ENCODE measurements at places on chromosomes 7 and 10.

DNA sequence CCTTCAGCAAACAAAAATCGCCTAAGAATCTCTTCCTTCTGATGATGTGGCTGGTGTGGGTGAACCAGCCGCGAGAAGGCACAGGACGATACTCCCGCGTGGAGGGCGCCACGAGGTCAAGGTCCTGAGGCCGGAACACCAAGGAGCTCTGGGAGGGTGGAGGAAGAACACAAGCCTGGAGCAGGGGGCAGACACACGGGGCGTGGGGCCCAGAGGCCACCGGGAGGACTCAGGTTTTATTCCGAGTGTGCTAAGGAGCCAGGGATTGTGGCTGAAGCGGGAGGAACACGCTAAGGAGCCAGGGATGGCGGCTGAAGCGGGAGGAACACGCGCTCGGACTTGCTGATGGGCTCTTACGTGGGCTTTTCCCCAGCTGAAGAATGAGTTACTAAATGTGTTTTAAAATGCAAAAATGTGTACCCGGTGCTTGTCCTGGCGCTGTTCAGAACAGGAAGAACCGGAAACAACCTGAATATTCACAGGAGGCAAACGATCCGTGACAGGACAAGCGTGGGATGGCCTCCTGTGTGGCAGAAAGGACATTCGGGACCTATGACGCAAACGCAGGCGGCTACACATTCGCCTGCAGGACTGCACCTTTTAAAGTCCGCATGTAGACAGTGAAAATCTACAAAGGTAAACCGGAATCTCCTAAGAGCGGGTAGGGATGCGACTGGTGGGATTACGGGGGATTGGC is 64.0 kb downstream of the MAD1L1 start:
- DNase-seq = no peak

DNA sequence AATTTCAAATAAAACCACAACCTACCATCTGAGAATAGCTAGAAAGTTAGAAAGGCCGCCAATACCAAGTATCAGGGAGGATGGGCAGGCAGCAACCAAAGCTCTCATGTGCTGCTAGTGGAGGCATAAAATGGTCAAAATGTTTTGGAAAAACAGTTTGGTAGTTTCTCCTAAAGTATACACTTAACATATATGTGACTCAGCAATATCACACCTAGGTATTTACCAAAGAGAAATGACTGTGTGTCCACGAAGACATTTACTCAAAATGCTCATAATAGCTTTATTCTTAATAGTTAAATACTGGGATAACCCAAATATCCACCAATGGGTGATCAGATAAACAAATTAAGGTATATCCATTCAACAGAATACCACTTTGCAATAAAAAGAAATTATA is 14.3 kb downstream of the RHEB start:
- no peak for DNase-seq

GRCh38 chr7:35875292-35875691 is 74.4 kb downstream of the SEPTIN7 start:
- DNase-seq = no peak

DNA sequence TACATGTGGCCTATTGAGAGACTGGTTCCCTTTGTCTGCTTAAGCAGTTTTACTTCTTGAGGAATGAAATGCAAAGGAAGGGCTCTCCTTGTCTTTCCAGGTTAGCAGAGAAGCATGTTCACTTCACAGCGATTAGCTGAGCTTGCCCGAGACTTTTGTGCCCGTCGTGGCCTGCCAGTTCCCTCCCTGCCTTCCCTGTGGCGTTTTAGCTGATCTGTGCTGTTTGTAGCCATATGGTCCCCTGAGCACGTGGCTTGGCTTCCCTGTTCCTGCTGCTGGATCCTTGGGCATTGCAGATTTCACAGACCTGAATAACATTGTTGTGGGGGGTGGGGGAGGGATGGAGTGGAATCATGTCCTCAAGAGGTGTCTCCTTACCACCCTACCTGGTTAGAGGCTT is 61.8 kb downstream of the SND1 start:
- DNase-seq = no peak

- no peak for DNase-seq
These were observed 88.1 kb upstream of the NPVF start for GRCh38 chr7:25316366-25316765.

DNA sequence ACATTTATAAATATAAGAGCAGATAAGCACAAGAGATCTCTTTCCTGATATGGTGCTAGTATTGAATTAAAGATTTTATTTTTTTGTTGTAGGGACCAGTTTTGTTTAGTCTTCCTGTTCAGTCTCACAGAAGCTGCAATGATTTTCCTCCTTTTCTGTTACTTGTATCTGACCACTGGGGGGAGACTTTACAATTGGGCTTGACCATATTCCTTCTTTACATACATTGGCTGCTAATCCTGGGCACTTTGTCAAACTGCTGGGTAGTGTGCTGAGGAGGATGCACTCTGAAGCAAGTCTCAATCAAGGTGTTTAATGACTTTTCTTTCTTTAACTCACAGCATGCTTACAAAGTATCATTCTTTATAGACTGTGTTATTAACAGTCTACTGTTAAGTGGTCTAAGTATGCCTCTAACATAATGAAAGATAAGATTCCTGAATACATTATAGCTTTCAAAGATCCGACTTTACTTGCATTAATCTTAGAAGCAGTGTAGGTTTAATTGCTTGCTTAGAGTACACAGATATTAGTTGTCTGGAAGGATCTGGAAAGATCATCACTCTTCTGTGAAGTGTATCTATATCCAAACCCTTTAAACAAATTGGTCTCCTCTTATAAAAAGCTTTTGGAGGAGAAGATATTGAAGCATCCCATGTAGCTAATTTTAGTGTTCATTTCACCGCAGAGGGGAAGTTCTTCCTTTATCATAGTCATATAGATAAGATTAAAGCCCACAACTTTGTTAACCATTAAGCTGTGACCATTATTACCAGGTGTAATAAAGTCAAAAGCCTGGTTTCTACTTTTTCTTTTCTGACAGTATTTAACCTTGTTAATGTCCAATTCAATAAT is 3.1 kb downstream of the PALS2 start:
- DNase-seq = peak; percentile 40

- no peak for DNase-seq
These were observed 51.1 kb upstream of the ADRB1 start for GRCh38 chr10:113992471-113993011.

DNA sequence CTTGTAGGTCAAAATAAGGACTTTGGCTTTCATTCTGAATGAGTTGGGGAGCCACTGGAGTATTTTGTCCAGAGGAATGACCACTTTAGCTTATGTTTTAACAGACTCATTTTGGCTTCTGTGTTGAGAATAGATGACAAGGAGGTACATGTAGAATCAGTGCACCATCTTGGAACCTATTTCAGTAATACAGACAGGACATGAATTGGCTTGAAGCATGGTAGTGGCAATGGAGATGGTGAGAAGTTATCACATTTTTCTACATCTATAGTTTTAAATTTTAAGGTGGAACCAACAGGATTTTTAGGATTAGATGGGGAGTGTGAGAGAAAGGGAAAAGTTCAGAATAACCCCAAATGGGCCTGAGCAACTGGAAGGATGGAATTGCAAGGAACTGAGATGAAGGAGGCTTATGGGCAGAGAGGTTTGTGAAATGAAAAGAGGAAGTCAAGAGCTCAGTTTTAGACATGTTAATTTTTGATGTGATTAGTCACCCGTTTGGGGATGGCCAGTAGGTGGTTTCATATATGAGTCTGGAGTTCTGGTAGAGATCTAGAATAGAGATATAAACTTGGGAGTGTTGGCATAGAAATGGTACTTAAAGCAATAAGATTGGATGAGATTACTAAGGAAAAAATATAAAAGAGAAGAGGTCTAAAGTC is 89.2 kb upstream of the JAZF1 start:
- peak; percentile 15 for DNase-seq

DNA sequence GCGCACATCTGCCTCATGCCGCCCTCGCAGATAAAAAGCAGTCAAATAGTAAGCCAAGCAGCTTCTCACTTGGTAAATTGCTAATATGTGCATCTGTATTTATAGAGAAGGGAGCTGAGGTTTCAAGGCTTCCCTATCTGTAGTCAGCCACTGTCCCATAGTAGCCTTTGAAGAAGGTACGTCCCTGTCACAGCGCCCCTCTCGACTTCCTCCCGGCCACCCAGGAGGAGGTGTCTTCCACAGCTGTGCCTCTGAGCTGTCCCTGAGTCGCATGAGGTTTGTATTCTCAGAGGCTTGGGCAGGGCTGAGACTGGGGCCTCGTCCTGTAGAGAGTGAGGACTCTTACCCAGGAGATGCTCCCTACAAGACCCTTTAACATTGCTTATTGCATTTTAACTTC is 49.0 kb downstream of the SPOCK2 start:
- DNase-seq = no peak

- DNase-seq = no peak
These were observed 10.1 kb upstream of the ERVW-1 start for GRCh38 chr7:92487804-92488203.

- DNase-seq = no peak
These were observed 34.6 kb downstream of the MGAM start for GRCh38 chr7:142030294-142030693.

- DNase-seq = no peak
These were observed 417.1 kb downstream of the TCERG1L start for GRCh38 chr10:130894471-130894870.

DNA sequence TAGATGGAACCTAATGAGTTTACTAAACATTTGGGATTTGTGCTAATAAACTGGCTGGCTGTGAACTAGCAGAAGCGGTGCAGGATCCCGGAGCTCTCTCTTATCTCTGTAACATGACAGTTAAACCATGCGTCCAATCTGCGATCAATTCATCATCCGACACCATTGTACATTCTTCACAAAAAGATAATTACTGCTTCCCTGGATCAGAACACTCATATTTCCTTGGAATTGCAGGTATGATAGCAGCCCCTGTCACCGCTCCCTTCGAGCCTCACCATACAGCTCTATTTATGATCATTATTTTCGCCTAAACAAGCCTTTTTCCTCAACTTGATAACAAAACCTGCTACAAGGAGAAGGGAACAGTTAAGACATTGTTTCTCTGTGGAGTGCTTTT is 18.5 kb downstream of the EBF3 start:
- DNase-seq = no peak

GRCh38 chr7:36967387-36967786 is 243.1 kb upstream of the AOAH start:
- peak; percentile 34 for DNase-seq

DNA sequence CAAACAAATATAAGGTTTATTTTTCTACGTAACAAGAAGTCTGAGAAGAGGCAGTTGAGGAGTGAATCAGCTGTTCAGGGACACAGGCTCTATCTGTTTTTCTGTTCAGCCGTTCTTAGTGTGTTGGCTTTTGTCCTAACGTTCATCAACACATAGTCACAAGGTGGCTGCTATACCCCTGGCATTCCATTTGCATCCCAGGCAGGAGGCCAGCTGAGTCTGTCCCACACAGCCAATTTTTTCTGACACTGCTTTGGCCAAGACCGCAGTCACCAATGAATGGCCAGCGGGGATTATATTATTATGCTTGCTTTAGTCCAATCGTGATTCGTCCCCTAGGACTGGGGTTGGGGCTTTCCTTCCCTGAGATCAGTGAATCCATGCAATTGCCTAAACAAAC is 143.4 kb upstream of the CHST15 start:
- DNase-seq = no peak

- DNase-seq = no peak
These were observed 40.2 kb upstream of the PRSS58 start for GRCh38 chr7:142298009-142298408.

- DNase-seq = no peak
These were observed 318.9 kb downstream of the KCNMA1 start for GRCh38 chr10:77318739-77319138.

- DNase-seq = no peak
These were observed 114.0 kb downstream of the PARP12 start for GRCh38 chr7:139948587-139949335.

DNA sequence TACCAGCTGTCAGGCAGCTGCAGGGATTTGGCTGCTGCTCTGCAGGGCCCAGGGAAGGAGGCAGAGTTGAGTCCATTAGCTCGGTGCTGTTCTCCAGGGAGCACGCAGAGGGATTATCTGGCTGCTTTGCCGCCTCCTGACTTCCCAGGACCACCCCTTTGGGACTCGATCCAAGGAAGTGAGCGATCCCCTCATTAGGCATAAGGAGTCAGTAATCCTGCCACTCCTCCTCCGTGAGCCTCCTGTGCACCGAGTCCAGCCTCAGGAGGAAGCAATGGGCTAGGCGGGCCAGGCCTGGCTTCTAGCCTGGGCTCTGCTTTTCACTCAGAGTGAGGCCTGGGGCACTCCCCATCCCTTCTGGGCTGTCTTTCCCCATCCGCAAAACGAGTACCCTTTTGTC is 417.9 kb downstream of the RPS24 start:
- no peak for DNase-seq

GRCh38 chr7:37068902-37069301 is 344.6 kb upstream of the AOAH start:
- DNase-seq = no peak

DNA sequence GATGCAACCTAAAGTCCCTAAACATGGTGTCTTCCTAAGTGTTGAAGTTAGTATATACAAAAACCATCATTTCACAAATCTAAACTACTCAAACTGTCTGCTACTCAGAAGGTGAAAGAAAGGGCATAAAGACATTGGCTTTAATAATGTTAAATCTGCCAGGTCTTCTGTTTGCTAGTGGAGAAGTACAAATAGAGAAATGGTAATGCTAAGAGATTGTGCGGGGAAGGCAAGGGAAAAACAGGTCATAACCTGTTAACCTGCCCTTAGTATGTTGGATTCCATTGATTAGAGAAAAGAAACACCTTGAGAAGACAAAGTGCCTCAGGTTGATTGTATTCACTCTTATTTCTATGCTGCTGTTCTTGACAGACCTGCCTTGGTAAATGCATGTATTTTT is 80.3 kb downstream of the CALD1 start:
- DNase-seq = no peak

DNA sequence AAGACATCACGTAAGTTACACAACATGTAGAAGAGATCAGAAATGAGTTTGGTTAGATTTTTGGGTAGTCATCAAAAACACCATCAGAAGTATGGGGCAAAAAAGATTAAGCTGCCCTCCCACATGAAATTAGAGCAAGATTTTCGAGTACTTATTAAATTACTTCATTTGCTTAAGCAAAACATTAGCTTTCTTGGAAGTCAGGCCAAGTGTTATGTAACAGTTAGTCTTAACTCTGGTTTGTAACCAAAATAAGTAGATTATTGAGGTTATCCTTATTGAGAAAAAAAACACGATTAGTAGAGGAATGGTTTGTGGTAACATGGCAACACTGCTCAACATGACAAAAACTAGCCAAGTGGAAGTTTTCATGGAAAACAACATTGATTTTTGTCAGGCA is 37.9 kb downstream of the HBP1 start:
- no peak for DNase-seq

DNA sequence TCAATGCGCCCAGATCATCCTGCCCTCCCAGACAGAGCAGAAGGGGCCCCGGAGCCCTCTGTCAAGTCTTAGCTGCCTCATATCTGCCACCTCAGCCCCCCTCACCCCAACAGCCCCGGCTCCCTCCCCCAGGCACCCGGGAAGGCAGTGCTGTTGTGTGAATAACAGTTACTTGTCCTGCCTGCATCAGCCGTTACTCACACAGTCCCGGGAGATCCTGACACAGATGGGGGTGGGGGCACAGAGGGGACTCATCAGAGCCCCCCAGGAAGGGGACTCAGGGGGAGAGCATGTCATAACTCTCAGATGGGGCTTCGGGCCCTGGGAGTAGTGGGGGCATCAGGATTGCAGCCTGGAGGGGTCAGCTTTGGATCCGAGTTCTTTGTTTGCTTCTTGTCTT is 12.4 kb upstream of the SERPINE1 start:
- DNase-seq = no peak

All from GM10248 (cell line).